Calu3 (cell line): ENCODE measurements at places on chromosomes 2 and 18. TPM values are rescaled to one million over a fixed set of nuclear protein-coding genes. Genes with fewer than 3 reads are reported as not detected.
A peak's percentile ranks its signal among the peaks of the same experiment; 100 is the strongest.

ARHGEF4 gene
- 5.9 and 8.8 TPM in 2 replicates for total RNA-seq

SYT4 gene
- total RNA-seq = not detected in 2 replicates

MROH2A gene
- total RNA-seq = 0.33 and 0.76 TPM in 2 replicates

SERPINB10 gene
- total RNA-seq = not detected in 2 replicates

DRC1 gene
- total RNA-seq = not detected in 2 replicates

TANC1 gene
- 41.2 and 43.3 TPM in 2 replicates for total RNA-seq

DNA sequence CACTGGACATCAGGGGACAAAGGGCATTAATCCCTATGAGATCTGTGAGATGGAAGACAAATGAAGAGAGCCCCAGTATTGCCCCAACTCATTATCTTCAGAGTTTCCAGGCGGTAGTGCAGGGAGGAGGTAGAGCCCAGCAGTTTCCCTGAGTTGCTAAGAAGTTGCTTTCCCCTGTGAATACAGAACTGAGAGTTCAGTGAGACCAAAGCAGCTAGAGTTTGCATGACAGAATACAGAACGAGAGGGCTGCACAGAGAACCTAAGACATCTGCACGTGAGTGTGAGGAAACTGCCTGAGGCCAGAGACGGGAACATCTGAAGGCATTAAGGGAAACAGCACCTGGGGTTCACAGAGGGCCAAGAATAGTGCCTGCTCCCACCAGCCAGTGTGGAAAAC is 18.1 kb upstream of the PGAP1 start:
- DNase-seq = no peak

- DNase-seq = no peak
These were observed 11.5 kb downstream of the NTSR2 start for GRCh38 chr2:11658208-11659114.

DNA sequence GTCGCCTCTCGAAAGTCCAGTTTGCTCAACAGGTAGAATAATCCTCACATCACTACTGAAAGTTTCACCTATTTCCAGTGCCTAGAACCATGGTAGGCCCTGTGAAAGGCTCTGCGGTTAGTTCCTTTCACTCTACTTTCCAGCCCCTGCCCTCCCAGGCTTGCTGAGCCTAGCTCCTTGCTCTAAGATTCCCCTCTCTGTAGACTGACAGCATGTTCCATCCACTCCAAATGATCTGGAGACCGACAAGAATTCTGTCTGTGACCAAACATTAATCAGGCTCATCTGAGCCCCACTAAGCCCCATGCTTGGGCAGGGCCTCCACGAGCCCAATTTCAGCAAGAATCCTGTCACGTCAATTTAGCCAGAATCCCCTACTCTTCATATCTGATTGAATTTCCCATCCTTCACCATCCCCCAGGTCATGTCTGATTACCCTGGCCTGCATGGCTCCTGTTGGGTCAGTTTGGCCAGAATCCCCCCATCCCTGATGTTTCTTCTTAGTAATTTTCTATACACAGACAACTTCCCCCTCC is 307.0 kb downstream of the ALK start:
- DNase-seq = no peak

- DNase-seq = no peak
These were observed 114.0 kb upstream of the GLS start for GRCh38 chr2:190766595-190766994.

GRCh38 chr2:164745012-164745797 is 96.4 kb downstream of the COBLL1 start:
- DNase-seq = no peak

DNA sequence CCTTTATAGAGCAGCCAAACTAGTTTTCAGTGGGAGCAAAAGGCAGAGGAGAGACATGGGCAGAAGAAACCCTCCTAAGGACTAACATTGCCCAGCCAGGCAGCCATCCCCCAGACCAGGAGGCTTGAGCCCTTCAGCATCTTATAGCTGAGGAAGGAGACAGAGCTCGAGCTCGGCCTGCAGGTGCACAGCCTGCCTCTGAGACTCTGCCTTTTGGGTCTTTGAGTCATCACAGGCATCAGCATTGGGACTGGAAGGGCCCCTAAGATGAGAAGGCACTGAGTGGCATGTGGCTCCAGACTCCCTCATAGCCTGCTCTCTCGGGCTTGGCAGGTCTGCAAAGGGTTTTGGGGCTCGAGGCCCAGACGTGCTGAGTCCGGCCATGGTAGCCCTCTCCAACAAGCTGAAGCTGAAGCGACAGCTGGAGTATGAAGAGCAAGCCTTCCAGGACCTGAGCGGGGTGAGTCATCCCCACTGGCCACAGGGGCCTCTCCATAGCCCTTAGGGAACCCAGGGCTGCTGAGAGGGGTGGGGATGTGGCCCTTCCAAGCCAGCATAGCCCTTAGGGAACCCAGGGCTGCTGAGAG is 84.1 kb downstream of the EPAS1 start:
- DNase-seq = no peak

DNA sequence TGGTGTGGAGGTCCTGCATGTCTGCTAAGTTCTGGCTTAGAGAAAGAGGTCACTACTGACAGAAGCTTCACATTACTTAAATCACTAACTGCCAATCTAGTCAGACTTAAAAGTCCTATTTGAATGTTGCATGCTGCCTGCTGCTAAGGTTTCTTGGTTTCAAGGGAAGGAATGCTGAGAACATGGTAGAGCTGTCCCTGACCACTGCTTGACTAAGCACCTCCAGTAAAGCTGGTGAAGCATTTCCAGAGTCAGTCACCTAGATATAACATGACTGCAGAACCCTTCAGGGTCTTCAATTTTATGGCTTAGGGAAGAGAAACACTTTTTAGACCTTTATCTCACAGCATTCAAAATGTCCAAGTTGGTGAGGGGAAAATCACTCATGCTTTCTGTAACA is 2178.3 kb upstream of the PIK3C3 start:
- DNase-seq = no peak

- no peak for DNase-seq
These were observed 40.5 kb upstream of the BMP10 start for GRCh38 chr2:68911709-68912108.

DNA sequence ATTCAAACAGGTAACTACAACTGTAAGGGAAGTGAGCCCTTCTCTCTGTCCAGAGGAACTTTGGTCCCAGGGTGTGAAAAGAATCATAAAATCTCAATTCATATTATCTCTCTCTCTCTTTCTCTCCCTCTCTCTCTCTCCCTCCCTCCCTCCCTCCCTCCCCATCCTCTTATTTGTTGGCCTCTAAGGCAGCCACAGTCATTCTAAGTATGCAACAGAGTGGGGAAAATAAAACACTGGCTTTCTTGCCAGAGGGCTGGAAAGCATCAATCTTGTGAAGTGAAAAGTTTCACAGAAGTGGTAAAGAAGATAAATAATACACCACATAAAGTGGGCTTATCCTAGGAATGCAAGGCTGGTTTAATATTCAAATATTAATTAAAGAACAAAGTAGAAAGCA is 95.6 kb upstream of the KCNH7 start:
- DNase-seq = no peak

DNA sequence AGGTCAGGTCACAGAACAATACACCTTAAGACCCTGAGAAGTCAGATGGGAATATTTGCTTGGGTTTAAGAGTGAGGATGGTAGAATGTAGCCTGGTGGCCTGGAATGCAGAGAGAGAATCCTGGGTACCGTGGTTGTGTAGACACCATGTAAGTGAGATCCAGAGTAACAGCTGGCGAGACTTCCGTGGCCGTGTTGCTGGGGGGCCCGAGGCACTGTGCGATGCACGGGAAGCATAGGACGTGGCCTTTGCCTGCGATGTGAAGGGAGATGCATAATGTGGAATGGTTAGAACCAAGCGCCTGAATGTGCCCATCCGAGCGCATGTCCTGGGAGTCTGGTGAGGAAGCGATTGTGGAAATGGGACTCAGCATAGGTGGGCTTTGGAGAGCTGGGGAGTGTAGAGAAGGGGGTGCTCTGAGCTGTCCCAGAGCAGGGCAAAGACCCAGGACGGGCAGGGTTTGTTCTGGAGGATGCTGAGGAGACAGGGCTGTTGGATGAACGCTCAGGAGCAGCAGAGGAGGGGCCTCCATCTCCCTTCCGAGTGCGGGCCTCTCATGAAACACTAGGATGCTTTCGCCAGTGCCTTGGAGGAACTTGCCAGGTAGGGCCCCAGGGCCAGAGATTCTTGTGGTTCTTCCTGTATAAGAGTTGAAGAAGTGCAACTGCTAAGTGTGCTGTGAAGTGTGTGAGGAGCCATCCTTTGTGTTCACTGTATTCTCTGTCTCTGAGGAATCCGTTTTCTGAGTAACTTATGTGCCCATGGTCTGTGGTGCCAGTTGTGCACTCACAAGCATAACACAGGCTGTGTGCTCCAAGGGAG is 7.1 kb downstream of the RNF144A start:
- DNase-seq = no peak

- no peak for DNase-seq
These were observed 38.9 kb downstream of the KLF7 start for GRCh38 chr2:207126724-207127308.

GRCh38 chr18:27363872-27364271 is 178.8 kb upstream of the CHST9 start:
- no peak for DNase-seq

DNA sequence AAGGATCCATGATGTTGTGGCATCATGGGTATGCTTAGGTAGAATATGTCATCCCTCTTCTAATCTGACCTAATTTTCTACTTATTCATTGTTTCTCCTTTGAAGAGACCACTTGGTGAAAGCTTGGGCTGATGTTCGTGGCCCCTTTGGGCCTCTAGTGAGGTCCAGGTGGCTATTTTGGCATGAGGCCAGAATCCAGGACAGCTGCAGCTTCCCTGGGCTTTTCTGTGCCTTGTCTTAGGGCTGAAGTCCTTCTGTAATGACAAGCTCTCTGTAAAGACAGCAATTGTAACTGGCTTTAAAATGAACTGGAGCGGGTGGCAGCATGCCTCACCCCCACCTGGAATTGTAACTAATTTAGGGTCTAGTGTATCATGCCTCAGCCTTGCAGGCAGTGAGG is 15.6 kb upstream of the MC2R start:
- no peak for DNase-seq

- no peak for DNase-seq
These were observed 20.5 kb downstream of the RAB11FIP5 start for GRCh38 chr2:73092146-73092783.

GRCh38 chr18:37383846-37384595 is 181.6 kb downstream of the CELF4 start:
- DNase-seq = no peak

DNA sequence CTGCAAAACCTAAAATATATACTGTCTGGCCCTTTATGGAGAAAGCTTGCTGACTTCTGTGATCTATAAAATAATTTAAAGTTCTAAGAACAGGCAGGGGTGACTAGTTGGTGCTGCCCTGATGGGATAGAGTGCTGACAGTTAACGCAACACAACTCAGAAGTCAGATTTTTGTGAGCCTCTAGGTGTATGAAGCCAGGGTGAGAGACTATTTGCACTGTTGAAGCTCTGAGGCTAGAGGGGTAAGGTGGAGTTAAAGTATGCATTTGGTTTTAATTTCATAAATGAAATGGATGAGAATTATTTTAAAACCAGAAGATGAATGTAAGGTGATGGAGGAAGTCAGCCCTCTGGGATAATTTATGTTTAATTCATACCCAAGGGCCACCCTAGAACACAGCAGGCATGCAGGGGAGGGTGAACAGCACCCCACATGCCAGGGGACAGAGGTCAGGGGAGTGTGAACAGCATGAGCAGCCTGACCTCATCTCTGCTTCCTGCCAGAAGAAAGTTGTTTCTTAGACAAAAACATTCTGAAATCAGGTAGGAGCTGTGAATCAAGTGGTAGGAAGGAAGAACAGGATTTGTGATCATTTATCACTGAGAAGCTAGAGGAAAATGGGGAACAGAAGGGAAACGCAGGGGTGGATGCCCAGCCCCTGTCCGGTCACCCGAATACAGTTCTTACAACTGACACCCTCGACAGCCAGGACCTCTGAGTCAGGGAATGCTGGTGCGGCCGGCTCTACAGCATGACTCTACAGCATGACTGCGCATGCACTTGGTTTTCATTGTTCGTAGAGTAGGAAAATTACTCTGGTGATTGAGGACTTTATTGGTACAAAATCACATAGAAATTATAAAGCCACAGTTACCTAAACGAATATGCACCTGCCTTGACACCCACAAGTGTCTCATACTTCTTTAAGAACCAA is 93.1 kb downstream of the MBP start:
- no peak for DNase-seq

- DNase-seq = peak; percentile 26
These were observed 1202.5 kb downstream of the DSC3 start for GRCh38 chr18:29840089-29840488.

GRCh38 chr2:222707689-222708273 is 36.3 kb downstream of the MOGAT1 start:
- peak; percentile 37 for DNase-seq

DNA sequence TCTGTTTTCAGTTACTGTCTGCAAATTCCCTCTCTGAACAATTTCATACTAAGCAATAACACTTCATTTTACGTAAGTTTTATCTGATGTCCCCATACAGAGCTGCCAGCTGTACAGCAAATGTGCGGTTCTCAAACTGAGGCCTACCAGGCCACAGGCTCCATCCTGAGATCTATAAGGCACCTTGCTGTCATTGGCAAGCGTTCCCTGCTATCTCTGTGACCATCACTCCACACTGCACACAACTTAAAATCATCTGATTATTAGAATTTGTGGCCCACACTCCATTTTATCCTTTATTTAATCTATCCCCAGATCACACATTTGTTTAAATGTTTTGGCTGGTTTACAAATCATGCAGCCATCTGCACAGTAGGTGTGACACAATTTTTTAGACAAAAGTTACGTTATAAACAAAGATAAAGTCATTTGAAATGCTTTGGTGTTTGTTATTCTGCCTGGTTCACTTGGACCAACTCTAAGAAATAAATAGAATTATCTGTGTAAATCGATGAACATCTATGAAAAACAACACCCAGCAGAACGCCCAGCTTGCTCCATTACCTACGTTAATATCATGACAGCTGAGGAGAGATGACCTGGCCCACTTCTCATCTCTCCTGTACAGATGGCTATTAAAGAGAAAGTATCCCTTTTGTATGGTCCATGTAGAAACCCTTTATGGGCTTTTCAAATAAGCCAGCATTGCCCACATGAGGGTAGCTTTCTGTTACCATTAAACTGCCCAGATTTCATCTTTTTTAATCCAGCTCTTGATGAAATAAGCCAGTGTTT is 162.4 kb downstream of the ZNF521 start:
- no peak for DNase-seq

GRCh38 chr2:128594651-128594910 is 275.9 kb upstream of the HS6ST1 start:
- DNase-seq = no peak
